ENCODE measurements at places on chromosomes 6 and 20.

GRCh38 chr6:684831-685636 lies 7.9 kb downstream of the EXOC2 start:
- no peak for DNase-seq

GRCh38 chr20:50919567-50919966 lies 11.7 kb downstream of the ADNP start:
- DNase-seq, result no peak

- no peak for DNase-seq
Measured at GRCh38 chr6:53014063-53014462, 19.0 kb upstream of the GSTA4 start.

DNA sequence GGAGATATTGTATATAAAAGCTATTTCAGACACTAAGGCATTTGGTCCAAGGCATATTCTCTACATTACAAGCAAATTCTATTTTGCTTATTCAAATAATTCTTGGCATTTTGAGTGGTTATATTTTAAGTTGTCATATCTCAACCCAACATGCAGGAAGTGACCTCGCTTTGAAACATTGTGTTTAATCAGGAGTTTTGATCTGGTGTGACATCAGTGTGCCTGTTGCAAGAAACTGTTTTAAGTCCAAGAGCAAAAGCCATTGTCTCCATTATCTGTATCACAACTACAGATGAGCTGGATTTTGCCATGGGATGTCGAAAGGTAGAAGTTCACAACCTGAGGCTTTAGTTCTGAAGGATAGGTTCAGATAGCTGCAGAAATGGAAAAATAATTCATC lies 509.9 kb upstream of the ID4 start:
- DNase-seq, result no peak

DNA sequence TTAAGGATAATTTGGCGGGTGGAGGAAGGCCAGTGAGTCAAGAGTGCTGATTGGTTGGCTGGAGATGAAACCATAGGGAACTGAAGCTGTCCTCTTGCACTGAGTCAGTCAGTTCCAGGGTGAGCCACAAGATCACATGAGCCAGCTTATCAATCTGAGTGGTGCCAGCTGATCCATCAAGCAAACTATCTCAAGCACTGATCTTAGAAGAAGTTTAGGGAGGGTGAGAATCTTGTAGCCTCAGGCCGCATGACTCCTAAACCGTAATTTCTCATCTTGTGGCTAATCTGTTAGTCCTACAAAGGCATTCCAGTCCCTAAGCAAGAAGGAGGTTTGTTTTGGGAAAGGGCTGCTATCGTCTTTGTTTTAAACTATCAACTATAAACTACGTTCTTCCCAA lies 954.3 kb downstream of the KIF16B start:
- no peak for DNase-seq

- no peak for DNase-seq
Measured at GRCh38 chr6:26197933-26198721, 110.9 kb downstream of the HFE start.

DNA sequence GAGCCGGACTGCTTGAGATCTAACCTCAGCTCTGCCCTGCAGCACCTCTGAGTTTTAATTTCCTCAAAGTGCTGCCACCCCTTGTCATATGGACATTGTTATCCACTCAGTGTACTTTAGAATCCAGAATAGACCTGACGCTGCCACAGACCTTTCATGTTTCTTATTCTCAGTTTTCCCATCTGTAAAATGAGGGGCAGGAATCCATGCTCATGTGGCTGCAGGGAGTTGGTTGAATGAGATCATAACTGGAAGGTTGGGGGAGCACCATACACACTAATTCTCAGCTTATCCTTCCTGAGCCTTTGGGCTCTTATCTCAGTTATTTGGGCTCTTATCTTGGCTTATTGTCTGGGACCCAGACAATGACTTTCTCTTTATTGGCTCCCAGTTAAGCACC lies 2.3 kb downstream of the PABPC1L start:
- DNase-seq, result no peak

GRCh38 chr6:42627044-42627443 lies 63.2 kb downstream of the UBR2 start:
- DNase-seq, result no peak

DNA sequence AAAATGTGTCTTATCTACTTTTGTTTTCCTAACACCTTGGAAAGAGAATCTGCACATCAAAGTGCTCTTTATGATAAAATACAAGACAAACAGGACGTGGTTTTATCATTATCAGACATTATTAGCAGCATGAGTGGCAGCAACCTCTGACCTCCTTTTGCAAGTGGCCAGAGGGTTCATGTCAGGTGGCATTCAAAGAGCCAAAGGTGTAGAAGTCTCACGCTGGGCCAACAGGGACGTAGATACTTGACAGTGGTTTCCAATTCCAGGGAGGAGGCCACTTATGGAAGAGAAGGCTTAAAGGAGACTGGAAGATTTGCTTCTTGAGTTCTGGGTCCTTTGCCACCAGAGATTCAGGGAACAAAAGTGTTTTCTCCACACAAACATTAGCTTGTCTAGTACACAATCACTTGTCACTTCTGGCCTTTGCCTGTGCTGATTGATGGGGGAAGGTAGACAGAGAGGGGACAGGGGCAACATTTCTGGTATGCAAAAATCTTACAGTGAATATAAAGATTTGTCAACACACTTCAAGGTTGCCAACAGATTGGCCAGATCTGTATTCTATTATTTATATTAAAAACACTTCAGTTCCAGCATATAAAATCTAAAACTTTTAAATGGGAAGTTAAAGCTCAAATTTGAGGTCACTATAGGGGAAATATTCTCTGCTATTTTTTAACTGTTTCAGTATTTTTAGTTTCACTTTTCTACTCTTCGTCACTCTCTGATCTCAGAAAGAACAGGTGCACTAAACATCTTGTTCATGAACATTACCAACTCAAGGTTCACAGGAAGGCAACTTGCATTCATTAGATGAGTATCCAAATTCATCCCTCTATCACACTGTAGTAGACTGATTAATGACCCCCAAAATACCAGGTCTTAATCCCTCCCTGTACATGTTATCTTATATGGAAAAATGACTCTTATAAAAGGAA lies 52.1 kb upstream of the FBXO30 start:
- DNase-seq, result no peak

DNA sequence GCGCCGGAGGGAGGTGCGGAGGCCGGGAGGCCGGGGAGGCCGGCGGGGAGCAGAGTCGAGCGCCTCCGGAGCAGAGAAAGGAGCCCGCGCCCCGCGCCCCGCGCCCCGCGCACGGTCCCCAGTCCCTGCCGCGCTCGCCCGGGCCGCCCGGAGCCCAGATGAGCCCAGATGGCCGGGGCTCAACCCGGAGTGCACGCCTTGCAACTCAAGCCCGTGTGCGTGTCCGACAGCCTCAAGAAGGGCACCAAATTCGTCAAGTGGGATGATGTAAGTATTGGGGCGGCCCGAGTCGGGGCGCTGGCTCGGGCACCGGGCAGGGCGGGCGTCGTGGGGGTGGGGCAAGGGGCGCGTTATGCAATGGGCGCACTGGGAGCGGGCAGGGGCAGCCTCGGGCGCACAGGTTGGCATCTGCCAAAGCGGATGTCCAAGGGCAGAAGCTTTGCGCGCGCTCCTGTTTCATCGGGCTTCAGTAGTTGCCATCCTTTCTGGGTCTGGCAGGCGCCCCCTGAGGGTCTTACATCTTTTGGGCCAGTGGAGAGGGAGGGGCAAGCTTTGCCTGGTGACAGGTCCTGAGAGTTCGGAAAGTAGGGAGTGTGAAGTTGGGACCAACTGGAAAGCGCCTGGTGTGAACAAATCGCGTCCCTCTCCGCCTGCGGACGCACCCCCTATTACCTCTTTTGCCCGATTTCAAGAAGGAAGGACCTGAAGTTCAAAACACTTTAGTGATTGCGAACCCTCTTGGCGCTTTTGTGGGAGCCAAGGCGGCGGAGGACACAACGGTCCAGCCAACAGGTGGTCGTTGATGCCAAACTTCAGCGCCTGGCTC lies 631 bp downstream of the PLCB1 start:
- DNase-seq, result no peak

DNA sequence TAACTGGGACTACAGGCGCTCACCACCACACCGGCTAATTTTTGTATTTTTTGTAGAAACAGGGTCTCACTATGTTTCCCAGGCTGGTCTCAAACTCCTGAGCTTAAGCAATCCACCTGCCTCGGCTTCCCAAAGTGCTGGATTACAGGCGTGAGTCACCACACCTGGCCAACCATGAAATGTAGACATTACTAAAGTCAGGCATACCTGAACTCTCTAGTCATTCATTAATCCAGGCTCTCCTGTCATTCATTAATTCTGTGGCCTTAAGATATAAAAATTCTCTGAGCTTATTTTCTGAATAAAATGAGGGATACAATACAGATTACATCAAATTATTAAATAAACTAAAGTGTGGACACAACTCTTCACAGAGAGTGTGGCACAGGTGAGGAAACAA lies 159.7 kb downstream of the GMDS start:
- DNase-seq, result no peak

- DNase-seq, result peak; percentile 64
Measured at GRCh38 chr6:157235600-157236039, 87.7 kb downstream of the TMEM242 start.

GRCh38 chr6:108952776-108953486 lies 104.7 kb downstream of the ARMC2 start:
- no peak for DNase-seq

DNA sequence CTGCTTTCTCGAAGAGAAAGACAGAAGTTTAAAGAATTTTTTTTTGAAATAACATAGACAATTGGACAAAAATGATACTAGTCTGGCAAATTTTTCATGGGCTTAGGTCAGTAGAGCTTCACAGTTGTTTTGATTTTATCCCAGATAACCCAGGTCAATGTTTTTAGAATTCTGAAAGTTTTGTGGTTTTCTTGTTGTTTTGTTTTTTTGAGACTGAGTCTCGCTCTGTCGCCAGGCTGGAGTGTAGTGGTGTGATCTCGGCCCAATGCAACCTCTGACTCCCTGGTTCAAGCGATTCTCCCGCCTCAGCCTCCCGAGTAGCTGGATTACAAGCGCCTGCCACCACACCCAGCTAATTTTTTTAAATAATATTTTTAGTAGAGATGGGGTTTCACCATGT lies 22.8 kb downstream of the KIF13A start:
- no peak for DNase-seq

- DNase-seq, result no peak
Measured at GRCh38 chr6:166640342-166641043, 13.4 kb upstream of the RPS6KA2 start.

DNA sequence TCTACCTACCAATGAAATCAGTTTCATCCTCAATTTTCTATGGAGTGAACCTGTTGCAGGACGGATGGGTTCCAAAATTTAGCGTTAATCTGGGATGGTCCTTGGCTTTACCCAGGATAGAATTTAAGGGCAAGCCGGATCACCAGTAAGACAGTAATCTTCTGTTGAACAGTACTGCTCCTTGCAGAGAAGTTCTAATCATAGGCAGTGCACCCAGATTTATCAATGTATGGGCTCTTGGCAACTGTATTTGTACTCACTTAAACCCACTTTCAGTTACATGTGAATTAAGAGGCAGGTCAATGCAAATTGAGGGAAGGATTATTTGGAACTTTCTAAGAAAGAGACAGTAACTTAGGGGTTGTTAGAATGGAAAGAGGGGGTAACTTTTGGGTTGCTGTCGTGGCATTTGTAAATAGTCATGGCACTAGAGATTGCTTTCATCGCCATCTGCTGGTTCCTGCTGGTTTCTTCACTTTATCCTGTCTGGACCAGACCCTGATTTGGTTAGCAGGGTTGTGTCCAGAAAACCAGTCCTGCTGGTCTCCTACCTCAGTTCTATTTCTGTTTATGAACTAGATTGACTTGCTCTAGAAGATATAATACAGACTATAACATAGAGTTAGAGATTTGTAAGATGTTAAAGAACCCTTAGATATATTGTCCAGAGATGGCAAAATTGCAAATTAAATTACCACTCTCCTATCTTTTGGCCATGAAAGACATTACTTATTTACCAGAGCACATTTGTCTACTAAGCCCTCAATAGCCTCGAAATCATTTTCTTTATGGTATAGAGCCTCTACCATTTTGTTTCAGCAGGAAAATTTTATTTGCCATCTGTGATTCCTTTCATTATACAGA lies 646.3 kb downstream of the UTRN start:
- DNase-seq, result no peak

GRCh38 chr6:113879186-113880096 lies 22.3 kb downstream of the MARCKS start:
- no peak for DNase-seq

GRCh38 chr6:63584125-63584514 lies 11.8 kb downstream of the LOC128125822 start:
- DNase-seq, result no peak

DNA sequence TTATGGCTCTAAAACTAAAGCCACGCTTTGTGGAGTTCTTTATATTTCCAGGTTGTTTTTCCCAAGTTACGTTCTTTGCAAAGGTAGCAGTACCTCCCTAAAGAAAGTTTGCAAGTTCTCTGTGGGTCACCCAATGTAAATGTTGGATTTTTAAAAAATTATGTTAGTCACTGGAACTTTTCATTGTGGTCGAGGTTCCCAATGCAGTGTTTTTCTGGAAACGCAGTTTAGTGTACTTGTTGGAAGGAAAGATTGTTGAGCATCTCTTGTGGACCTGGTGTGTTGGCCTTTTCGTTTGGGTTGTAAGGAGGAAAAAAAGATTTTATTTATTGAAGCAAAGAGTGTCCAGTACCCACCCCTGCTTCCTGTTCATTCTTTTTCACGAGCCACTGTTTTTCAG lies 1.4 kb downstream of the TOP1 start:
- DNase-seq, result no peak

DNA sequence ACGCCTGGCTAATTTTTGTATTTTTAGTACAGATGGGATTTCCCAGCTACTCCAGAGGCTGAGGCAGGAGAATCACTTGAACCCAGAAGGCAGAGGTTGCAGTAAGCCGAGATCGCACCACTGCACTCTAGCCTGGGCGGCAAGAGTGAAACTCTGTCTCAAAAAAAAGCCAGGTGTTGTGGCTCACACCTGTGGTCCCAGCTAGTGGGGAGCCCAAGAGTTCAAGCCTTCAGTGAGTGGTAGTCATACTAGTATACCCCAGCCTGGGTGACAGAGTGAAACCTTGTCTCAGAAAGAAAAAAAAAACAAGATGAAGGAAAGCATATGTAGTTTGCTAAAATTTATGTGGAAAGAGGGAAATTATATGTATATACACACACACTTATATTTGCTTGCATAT lies 20.0 kb upstream of the POU5F1 start:
- DNase-seq, result no peak

- DNase-seq, result no peak
Measured at GRCh38 chr6:133314947-133315346, 73.8 kb downstream of the EYA4 start.

Data from stimulated activated effector memory CD8-positive, alpha-beta T cell treated with anti-CD3 and anti-CD28 coated beads, Interleukin-12 subunit alpha, Interleukin-12 subunit beta, amount 100 ng/mL, for 72 hours (primary cell).